ENCODE measurements at places on chromosomes 12 and 14. TPM values are rescaled to one million over a fixed set of nuclear protein-coding genes. Genes with fewer than 3 reads are reported as not detected.

DNA sequence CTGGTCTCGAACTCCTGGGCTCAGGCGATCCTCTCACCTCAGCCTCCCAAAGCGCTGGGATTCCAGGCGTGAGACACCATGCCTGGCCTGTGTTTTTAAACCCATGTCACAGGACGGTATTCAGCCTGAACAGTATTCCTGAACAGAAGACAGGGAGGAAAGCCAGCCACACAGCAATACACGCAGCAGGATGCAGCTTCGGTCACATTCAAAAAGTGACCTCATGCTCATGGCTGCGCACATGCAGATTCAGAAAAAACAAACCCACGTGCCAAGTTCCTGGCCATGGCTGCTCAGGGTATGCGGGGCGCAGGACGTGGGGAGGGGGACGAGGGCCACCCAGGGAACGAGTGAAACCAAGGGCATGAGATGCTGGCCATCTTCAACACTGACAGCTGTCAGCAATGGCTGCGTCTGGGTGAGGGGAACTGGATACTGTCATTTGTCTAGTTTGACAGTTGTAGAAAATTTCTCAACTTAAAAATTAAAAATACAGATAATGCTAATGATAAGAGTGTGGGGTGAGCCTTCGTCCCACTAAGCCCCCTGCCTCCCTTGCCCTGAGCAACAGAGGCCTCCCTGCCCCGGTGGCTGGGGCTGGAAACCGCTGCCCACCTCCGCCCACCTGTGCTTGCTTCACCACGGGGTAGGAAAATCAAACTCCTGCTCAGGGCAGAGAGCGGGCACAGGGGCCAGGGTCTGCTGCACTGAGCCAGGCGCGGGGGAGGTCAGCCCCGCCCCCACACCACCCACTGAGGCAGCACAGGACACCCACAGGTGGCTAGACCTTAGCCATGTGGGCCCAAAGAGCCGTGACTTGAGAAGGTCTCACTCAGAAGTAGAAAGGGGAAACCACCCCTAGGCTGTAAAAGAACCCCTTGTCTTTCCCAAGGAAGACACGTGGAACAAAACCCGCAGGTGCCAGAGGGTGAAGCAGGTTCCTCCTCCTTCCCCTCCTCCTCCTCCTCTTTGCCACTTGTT lies 84.2 kb downstream of the SCARB1 start:
- H3K4me1 ChIP-seq, result peaks cover 11% of the 10 kb centered on the region
- H3K27ac ChIP-seq, result no peak overlapping the region
- H3K27me3 ChIP-seq, result no peaks in the 10 kb centered on the region
- DNase-seq, result no peak
- peaks cover 3% of the 10 kb centered on the region for H3K36me3 ChIP-seq

DNAJC22 gene
- total RNA-seq, result 9.6 TPM

KCNK10 gene
- not detected for total RNA-seq

DNA sequence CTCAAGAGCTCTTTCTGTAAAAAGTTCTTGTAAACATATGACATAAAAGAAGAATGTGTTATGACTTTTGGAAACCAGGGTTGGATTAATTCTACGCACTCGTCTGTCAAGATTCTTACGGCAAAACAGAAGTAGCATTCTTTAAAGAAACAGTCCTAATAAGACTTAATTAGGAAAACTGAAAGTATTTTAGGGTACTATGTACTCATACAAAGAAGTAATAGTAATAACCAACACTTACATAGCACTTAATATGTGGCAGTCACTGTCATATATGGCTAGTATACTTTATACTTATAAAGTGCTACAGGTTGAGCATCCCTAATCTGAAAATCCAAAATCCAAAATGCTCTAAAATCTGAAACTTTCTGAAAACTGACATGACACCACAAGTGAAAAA lies 72.9 kb upstream of the ST8SIA1 start:
- H3K4me3 ChIP-seq, result no peak overlapping the region
- peaks cover 21% of the 10 kb centered on the region for H3K4me1 ChIP-seq
- H3K27me3 ChIP-seq, result peaks cover 4% of the 10 kb centered on the region
- DNase-seq, result no peak
- no peak overlapping the region for H3K27ac ChIP-seq

- DNase-seq, result no peak
- H3K36me3 ChIP-seq, result no peaks in the 10 kb centered on the region
- H3K27me3 ChIP-seq, result no peaks in the 10 kb centered on the region
- H3K4me1 ChIP-seq, result no peaks in the 10 kb centered on the region
- H3K27ac ChIP-seq, result no peak overlapping the region
These were observed 103.3 kb downstream of the C12orf75 start for GRCh38 chr12:105433804-105434203.

IL31 gene
- not detected for total RNA-seq

GRCh38 chr12:24231298-24231697 lies 281.8 kb upstream of the SOX5 start:
- H3K4me3 ChIP-seq, result no peak overlapping the region
- DNase-seq, result no peak
- peaks cover 4% of the 10 kb centered on the region for H3K36me3 ChIP-seq
- peaks cover 8% of the 10 kb centered on the region for H3K4me1 ChIP-seq
- no peaks in the 10 kb centered on the region for H3K27me3 ChIP-seq

NEUROD4 gene
- total RNA-seq, result not detected

- H3K27me3 ChIP-seq, result no peaks in the 10 kb centered on the region
- DNase-seq, result no peak
- H3K4me3 ChIP-seq, result no peak overlapping the region
These were observed 9.1 kb downstream of the ULK1 start for GRCh38 chr12:131903270-131904255.

DNA sequence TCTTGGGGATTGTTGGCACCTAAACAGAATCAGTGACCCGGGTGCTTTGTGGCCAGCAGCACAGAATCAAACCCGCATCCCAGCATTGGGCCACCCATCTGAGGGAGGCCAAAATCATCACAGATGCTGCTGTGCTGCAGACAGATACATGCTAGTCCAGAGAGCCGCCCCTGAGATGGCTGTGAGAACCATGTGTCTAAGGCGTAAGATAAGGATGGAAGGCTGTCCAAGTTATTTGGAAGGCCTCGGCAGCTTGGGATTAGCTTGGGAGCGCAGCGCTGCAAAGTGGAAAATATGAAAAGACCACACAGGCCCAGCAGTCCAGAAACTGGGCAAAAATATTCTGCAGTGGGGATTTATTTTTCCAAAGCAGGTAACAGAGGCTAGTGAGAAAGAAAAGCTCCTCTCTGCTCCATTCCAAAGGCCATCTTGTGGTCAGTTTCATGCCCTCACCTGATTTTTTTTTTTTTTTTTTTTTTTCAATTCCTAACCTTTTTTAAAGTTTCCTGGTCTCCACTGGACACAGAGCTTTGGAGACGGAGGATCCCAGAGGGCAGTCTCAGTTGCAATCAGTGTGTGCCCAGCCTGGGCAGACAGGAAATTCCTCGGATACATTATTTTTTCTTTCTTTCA lies 178.9 kb upstream of the BCL2L14 start:
- no peak for DNase-seq
- H3K4me1 ChIP-seq, result peaks cover 18% of the 10 kb centered on the region
- H3K27ac ChIP-seq, result no peak overlapping the region
- peaks cover 52% of the 10 kb centered on the region for H3K36me3 ChIP-seq

DNA sequence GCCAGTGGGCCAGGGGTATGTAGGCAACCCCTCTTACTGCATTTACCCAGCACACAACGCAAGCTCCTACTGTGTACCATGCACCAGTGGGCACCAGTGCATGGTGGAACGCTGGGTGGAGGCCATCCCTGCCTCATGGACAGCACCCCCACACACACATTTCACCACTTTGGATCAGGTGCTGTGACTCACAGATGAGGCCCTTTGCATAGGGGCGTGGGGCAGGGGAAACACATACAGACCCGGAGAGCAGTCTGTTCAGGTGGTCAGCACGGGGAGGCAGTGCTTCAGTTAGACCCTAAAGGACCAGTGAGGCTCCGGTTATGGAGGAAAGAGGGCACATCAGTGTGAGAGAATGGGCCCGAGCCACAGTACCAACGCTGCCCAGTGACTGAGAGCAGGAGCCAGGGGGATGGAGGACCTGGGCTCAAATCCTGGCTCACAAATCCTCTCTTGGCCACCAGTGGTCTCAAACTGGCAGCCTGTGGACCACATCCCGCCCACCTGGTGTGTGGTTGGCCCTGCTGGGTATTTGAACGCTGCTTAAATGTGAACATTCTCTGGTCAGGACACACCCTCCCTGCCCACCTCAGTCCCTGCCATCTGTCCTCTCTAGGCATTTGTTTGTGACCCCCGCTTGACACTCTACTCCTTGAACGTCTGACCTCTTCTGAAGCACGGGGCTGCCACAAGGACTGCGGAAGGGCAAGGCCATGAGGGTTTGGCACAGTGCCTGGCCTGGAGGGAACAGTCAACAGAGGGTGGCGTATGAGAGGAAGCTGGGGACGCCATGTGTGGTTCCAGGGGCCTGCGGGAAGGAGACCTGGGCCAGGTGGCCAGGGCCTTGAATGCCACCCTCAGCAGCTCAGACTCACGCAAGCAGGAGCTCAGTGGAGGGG lies 46.7 kb downstream of the FAM222A start:
- H3K27ac ChIP-seq, result no peak overlapping the region
- H3K4me3 ChIP-seq, result no peak overlapping the region
- H3K36me3 ChIP-seq, result peaks cover 11% of the 10 kb centered on the region
- DNase-seq, result peak; percentile 59

- no peak for DNase-seq
- H3K4me1 ChIP-seq, result no peaks in the 10 kb centered on the region
- no peaks in the 10 kb centered on the region for H3K27me3 ChIP-seq
- no peaks in the 10 kb centered on the region for H3K36me3 ChIP-seq
These were observed 472.2 kb downstream of the RAD51B start for GRCh38 chr14:68291820-68292219.

GRCh38 chr14:29016050-29016900 lies 249.7 kb downstream of the FOXG1 start:
- no peaks in the 10 kb centered on the region for H3K27me3 ChIP-seq
- peak; percentile 65 for DNase-seq
- H3K27ac ChIP-seq, result no peak overlapping the region
- H3K36me3 ChIP-seq, result no peaks in the 10 kb centered on the region
- H3K4me1 ChIP-seq, result no peaks in the 10 kb centered on the region

CDH24 gene
- 5.7 TPM for total RNA-seq

- no peaks in the 10 kb centered on the region for H3K27me3 ChIP-seq
- no peak for DNase-seq
- peaks cover 2% of the 10 kb centered on the region for H3K4me1 ChIP-seq
- H3K27ac ChIP-seq, result no peak overlapping the region
These were observed 111.9 kb downstream of the PAX9 start for GRCh38 chr14:36773558-36773957.

DNA sequence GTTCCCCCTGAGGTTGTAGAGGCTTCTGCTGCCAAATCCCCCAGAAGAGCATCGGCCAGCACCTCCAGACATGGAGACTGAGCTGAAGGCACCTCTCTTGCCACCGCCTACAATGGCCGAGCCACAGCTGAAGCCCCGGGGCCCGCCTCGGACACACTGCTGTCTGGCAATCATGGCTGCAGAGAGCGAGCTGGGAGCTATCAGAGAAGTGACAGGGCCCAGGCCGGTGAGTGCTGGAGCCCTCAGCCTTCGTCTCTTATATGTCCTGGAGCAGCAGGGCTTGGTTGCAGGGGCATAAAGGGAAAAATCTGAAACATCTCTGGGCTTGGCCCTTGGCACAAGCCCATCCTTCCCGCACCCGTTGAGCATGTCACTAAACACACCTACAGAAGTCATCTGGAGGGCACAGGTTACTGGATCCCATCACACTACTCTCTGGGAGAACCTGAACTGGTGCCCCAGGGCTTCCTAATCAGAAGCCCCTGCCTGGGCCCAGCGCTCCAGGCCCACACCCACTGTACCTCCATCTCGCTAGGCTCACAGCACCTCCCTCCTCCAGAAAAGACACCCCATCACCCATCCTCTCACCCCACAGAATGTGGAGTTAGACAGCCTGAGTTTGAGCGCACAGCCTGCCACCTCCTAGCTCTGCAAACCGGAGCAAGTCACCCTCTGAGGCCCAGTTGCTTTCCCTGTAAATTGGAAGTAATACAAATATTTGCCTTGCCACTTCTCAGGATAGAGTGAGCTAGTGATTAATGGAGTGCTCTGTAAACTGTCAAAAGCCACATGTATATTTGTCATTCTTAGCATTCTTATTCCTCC lies at the start of gene KRT4:
Gene KRT4, minus strand, starts transcription at position 232 of the 825 bp plus-strand sequence. Its CDS starts 58 bp downstream, at position 174.
- no peak within 1 kb of the TSS for H3K4me3 ChIP-seq
- H3K27me3 ChIP-seq, result peaks cover 46% of the 10 kb centered on the region
- H3K36me3 ChIP-seq, result no peaks in the 10 kb centered on the region
- DNase-seq, result no peak

DNA sequence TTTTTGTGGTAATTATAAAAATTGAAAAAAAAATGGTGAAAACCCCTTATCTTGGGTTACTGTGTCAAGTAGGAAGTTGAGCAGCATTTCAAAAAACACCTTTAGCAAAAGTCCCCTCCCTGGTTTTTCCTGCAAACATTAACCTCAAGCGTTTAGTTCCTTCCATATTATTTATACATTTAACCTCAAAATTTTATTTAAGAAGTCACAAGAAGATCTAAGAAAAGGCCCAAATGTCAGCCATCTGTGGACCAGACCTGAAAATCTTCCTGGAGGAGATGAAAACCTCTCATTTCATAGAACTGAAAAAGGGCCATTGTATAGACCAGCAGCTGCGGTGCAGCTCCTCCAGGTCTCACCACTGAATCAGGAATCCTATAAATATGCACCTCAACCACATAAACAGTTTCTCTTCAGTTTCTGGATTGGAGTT lies 40.4 kb upstream of the BTG1 start:
- no peak for DNase-seq
- no peaks in the 10 kb centered on the region for H3K27me3 ChIP-seq
- no peak overlapping the region for H3K4me3 ChIP-seq
- no peaks in the 10 kb centered on the region for H3K4me1 ChIP-seq

DNA sequence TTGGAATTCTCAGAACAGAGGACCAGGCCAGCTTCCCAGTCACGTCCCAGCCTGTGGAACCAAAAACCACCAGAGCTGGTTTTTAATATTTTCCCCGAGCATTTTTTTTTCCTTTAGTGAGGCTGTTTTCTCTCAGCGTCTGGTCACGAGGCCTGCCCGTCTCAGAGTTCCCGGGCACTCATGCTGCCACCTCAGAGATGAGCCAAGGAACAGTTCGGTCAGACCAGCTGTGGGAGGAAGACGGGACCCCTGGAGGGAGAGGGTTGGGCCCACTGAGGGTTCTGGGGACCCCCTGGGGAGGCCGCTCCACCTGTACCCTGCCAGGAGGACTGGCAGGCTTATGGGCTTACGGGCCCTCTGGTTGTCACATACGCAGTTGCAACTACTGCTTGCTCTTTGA lies 39.9 kb downstream of the JDP2 start:
- no peak overlapping the region for H3K27ac ChIP-seq
- peaks cover 10% of the 10 kb centered on the region for H3K36me3 ChIP-seq
- H3K4me1 ChIP-seq, result no peaks in the 10 kb centered on the region
- H3K4me3 ChIP-seq, result no peak overlapping the region

DNA sequence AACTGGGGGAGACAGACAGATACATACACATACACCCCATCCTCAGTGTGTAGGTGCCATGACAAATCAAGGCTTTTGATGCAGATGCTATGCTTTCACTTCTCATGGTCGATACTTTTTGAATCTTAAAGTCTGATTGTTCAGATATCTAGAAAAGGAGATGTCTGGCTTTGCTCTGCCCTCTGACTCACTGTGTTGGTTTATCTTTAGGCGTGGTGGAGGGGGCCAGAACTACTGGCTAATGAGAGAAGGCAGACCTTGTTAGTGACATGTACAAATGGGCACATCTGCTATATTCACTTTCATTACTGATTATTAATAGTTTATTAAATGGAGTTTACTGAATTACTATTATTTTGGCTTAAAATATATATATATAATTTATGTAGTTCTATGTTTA lies 444.3 kb upstream of the RGS6 start:
- H3K27ac ChIP-seq, result no peak overlapping the region
- no peaks in the 10 kb centered on the region for H3K4me1 ChIP-seq
- H3K36me3 ChIP-seq, result no peaks in the 10 kb centered on the region
- no peaks in the 10 kb centered on the region for H3K27me3 ChIP-seq
- DNase-seq, result no peak
- no peak overlapping the region for H3K4me3 ChIP-seq

LMO3 gene
- total RNA-seq, result not detected

BCL11B gene
- 0.59 TPM for total RNA-seq

Data from Calu3 (cell line).